ENCODE measurements at places on chromosomes 13 and 19.

DNA sequence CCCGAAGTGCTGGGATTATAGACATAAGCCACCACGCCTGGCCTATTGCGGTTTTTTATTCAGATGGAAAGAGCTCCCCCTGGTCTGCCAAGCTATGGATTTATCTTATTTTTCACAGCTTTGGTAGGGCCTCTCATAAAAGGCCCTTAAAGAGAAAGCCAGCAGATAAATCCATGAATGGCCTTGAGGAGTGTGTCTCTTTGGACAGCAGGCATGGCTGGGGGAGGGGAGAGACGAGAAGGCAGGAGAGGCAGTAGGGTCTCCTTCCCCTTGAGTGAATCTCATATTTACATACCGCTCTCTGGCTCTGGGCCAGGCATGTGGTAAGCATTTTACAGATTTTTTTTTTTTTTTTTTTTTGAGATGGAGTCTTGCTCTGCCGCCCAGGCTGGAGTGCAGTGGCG lies 25.2 kb downstream of the MARK4 start:
- DNase-seq = no peak

DNA sequence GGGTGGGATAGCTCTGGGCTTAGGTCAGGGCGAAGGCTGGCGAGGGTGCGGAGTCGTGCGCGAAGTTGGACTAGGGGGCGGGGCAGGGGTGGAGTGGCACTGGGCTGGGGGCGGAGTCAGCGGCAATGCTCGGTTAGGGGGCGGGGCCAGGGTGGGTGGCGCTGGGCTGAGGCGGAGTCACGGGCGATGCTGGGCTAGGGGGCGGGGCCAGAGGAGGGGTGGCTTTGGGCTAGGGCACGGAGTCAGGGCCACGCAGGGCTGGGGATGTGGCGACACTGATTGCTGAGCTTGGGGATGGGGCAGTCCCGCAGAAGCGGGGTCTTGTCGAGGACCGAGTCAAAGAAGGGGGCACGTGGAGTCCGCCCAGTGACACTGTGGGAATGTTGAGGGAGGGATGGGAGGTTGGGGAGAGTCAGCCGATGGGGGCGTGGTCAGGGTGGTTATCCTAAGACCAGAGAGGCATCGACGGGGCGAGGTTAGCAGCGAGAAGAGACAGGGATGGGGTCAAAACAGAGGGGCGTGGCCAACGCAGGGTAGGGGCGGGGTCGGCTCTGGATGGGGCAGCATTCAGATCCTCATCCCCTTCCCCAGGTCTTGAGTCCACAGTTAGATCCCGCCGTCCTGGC lies 8.7 kb downstream of the HOMER3 start:
- peak; percentile 70 for DNase-seq

DNA sequence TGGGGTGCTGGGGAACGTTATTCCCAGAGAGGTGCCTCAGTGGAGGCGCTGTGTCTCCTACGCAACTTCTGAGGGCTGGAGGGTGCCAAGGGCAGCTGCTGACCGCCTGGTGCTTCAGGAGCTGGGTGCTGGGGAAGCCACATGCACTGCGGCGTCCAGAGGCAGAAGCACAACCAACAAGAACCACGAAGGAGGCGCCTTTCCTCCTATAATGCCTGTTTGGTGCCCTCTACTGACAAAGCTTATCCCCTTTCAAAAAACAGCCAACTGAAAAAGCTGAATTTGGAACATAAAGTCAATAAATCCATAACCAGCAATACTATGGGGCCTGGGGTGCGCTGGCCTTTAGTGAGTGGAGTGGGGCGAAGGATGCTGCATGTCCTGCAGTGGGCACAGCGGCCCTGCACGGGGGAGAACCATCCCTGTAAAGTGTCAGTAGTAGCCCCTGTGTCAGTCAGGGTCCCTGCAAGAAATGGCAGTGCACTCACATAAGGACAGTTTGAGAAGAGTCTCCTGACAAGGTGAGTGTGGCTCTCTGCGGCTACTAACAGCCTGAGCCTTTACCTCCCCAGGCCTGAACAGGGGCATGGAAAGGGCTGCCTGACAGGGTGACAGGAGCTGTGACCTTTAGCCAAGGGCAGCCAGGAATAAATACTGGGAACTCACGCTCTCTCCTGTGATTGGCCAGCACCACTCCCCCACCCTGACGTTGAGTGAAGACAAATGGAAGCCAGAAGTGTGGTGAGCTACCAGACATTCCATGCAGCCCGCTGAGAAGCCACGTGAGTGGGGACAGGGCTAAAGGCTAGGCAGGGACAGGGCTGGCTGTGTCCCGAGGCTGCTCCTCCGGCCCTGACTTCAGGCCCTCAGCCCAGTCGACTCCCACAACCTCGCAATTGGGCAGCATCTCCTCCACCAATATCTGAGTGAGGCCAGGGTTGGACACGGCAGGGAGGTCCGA lies 4.5 kb upstream of the B3GNT8 start:
- peak; percentile 50 for DNase-seq

DNA sequence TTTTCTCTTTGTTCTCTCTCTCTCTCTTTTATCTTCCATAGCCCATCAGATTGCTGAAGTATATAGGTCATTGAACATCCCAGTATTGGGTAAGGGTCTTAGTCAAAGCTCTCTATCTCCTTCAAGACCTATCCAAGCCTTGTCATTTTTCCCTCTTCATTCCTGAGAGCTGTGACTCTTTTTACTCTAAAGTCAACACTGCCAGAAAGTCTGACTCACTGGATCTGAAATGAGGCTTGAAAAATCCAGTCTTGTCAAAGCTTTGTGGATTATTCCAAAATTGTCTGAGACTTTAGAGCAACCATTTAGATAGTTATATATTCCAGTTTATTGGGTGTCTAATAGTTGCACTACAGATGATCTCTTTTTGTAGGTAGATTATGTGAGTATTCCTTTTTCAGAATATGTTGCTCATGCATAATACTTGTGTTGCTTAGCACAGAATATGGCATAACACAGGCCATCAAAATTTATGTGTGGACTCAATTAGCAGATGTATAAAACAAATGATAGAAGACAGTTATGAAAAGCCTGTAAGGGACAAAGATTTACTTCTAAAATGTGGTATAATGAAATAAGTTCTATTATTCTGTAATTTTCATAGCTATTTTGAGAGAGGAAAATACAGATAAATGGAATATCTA lies 389.3 kb upstream of the PCDH9 start:
- DNase-seq = no peak

- DNase-seq = no peak
Measured at GRCh38 chr13:22789027-22789593, 391.7 kb upstream of the SGCG start.

- DNase-seq = no peak
Measured at GRCh38 chr13:77724092-77724491, 26.6 kb downstream of the SLAIN1 start.

DNA sequence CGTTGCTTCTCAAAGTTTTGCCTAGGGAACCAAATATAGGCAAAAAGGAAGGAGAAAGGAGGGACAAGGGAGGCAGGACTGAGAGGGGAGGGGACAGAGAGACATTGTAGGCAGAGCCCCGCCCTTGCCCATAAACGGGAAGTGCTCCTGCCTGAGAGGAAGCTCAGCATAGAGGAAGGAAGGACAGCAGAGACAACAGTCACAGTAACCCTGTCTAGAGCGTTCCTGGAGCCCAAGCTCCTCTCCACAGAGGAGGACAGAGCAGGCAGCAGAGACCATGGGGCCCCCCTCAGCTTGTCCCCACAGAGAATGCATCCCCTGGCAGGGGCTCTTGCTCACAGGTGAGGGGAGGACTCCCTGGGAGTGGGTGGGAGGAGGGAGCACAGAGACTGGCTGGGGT lies at the start of gene CEACAM21:
Gene CEACAM21, plus strand, starts transcription at position 169 of the 400 bp plus-strand sequence. Its CDS starts 109 bp downstream, at position 278.
- peak; percentile 61 for DNase-seq

- DNase-seq = no peak
Measured at GRCh38 chr19:31308781-31309180, 40.5 kb downstream of the TSHZ3 start.

GRCh38 chr13:21478881-21479808 lies 20.0 kb upstream of the ZDHHC20 start:
- peak; percentile 85 for DNase-seq

GRCh38 chr13:84025824-84026223 lies 143.6 kb upstream of the SLITRK1 start:
- no peak for DNase-seq

- peak; percentile 71 for DNase-seq
Measured at GRCh38 chr19:4456476-4456842, 1.1 kb downstream of the UBXN6 start.

DNA sequence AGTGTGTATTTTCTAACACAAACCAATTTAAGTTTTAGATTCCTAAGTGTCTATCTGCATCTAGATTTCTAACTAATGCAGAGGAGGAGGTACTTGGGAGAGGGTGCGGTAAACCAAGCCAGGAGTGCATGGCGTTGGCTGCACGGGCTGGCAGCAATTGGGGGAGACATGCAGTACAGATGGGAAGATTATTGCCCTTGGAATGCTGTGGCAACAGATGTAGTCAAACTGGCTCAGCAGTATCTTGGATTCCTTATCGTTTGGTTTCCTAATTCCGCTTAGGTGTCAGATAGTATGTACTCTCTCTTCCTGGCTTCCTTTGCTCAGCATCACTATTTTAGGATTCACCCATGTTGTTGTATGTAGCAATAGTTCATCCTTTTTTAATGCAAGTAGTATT lies 29.4 kb upstream of the STK24 start:
- DNase-seq = no peak

- DNase-seq = peak; percentile 64
Measured at GRCh38 chr19:45125975-45126493, 33.1 kb downstream of the PPP1R37 start.

DNA sequence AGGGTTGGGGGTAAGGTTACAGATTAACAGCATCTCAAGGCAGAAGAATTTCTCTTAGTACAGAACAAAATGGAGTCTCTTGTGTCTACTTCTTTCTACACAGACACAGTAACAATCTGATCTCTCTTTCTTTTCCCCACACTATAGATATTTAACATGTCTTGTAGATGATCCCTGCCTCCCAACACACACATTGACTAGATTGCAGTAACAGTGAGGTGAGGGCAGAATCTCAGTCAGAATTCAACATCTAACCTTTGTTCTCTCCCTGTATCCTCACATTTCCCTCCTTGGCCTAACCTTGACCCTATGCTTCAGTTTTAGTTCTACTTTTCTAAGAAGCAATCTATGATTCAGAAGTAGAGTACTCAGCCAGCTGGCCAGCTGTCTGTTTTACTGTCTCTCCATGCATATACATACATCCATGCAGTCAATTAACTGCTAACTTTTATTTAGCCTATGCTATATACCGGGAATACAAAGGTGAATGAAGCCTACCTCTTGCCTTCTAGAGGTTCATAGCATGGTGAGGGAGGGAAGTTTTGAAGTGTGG lies 18.1 kb downstream of the DNAJC15 start:
- no peak for DNase-seq

- DNase-seq = no peak
Measured at GRCh38 chr19:8626842-8627241, 3.6 kb upstream of the NFILZ start.

GRCh38 chr13:44734201-44734707 lies 158.1 kb upstream of the TSC22D1 start:
- DNase-seq = no peak

GRCh38 chr19:41708481-41708880 lies at the start of gene CEACAM5:
Gene CEACAM5 (plus strand): TSS chr19:41708626. CDS start chr19:41708732, 106 bp downstream.
- DNase-seq = no peak

DNA sequence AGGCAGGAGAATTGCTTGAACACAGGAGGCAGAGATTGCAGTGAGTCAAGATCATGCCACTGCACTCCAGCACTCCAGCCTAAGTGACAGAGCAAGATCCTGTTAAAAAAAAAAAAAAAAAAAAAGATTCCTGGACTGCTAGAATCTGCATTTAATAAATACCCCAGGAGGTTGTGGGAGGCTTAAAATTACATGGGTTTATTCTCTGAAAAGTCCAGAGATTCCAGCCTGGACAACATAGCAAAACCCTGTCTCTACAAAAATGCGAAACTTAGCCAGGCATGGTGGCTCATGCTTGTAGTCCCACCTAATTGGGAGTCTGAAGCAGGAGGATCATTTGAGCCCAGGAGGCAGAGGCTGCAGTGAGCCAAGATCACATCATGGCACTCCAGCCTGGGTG lies 9.5 kb upstream of the SLC1A5 start:
- DNase-seq = no peak

DNA sequence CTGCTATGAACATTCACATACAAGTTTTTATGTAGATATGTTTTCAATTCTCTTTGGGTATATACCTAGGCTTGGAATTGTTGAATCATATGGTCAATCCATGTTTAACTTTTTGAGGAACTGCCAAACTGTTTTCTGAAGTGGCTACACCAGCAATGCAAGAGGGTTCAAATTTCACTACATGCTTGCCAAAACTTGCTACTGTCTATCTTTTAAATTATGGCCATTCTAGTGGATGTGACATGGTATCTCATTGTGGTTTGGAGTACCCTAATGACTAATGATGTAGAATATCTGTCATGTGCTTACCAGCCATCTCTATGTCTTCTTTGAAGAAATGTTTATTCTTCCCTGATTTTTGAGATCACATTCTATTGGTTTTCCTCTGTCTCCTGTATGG lies 860.3 kb downstream of the DIAPH3 start:
- DNase-seq = no peak

GRCh38 chr19:21028969-21029268 lies 8.5 kb downstream of the ZNF430 start:
- DNase-seq = no peak

DNA sequence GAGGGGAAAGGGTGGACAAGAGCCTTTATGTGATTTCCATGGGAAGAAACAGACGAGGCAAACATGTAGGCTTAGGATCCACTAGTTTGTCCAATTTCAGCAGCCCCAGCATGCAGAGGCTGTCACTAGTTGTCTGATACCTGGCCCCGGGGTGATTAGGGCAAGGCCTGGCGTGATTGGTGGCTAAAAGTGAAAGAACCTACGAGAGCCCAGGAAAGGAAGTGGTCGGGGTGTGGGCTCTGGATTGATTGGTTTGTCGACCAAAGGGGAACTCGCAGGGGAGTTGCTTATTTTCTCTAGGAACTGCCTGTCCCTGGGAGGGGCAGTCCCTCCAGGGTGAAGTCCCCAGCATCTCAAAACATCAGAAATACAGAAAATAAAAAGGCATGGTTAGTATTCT lies 64.2 kb upstream of the UQCRFS1 start:
- DNase-seq = no peak

- no peak for DNase-seq
Measured at GRCh38 chr19:307111-307531, 15.9 kb upstream of the PLPP2 start.

All from lung microvascular endothelial cell (primary cell).